GM06990 (cell line): ENCODE measurements at places on chromosomes 12 and 14.

- DNase-seq: no peak
Observed at GRCh38 chr12:93875157-93875556, 198.0 kb downstream of the CRADD start.

GRCh38 chr12:55654511-55655214 lies 18.0 kb downstream of the OR10P1 start:
- no peak for DNase-seq

GRCh38 chr12:26719852-26720251 lies 113.1 kb downstream of the ITPR2 start:
- no peak for DNase-seq

GRCh38 chr12:110002676-110003515 lies 3.7 kb downstream of the ANKRD13A start:
- no peak for DNase-seq

- no peak for DNase-seq
Observed at GRCh38 chr12:120194226-120194533, 335 bp downstream of the GCN1 start.

GRCh38 chr12:109047081-109047805 lies 5.1 kb upstream of the USP30 start:
- DNase-seq: no peak

DNA sequence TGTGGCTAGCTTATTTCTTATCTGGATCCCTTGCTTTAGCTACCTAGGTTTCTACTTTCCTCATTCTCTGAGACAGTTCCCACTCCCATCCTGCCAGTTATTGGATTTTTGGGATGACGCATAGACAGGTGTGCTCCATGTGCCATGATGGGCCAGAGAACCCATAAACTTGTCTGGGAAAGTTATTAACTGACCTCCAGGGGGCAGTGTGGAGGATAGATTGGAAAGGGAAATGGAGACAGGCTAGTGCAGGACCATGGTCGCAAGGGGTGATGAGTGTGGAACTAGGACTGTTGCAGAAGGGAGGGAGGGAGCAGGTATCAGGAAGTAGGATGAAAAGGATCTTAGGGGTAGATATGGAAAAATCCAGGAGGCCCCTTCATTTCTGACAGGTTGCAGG lies 80.3 kb downstream of the ESRRB start:
- DNase-seq: no peak

GRCh38 chr12:121205491-121205890 lies 4.4 kb upstream of the P2RX4 start:
- no peak for DNase-seq

- peak; percentile 66 for DNase-seq
Observed at GRCh38 chr12:58920102-58920960, at the start of gene LRIG3. Gene LRIG3, minus strand, starts transcription at chr12:58920504. Its CDS starts 269 bp downstream, at chr12:58920235.

DNA sequence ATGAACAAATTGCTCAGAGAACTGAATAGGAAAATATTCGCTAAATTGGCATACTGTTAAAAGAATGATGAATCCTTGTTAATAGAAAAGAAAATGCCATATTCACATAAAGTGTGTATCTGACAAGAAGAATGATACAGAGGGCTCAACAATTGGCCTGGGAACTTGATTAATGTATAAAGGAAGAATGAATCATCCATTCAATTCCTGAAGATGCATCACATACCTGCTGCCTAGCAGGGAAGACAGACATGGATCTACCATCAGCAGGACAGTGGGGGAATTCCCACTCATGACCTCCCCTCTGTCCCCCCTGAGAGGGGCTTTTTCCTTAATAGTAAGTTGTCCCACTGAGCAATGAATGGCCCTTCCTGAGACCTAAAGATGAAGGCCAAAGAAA lies 13.5 kb downstream of the PTPN21 start:
- no peak for DNase-seq

DNA sequence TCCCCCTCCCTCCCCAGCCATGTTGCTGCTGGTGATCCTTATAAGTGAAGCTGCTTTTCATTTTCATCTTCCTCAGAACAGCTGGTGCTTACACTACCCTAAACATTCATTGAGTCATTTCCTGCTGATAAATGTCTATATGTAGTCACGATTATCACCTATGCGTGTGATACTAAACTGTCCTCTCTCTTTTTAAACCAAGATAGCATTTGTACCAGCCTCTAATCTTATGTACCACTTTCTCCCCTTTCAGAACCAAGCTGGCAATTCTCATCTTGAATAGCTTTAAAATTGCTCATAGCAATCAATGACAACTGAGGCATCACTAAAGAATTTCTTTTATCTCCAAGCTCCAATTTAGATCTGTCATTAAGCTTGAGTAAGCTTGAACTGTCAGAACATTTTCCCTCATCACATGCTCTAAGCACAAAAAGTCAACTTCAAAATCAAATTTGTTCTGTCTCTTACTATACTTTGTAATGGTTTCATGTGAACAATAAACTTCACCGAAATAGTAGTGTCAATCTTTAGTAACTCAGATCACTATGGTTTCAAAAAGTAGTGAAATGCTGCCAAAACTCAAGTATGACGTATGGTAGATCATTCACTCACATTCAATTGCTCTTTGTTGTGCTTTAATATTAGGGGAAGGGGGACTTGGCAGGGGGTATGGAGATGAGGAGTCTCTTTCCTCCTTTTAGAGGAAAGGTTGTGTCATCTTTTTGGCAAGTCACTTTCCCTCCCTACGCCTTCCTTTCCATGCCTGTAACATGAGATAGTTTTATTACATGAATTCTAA lies 178.1 kb upstream of the NOVA1 start:
- DNase-seq: no peak

GRCh38 chr14:59187802-59188460 lies 536 bp upstream of the DAAM1 start:
- no peak for DNase-seq

- DNase-seq: peak; percentile 47
Observed at GRCh38 chr14:106848330-106849121, 1322.1 kb downstream of the TMEM121 start.

DNA sequence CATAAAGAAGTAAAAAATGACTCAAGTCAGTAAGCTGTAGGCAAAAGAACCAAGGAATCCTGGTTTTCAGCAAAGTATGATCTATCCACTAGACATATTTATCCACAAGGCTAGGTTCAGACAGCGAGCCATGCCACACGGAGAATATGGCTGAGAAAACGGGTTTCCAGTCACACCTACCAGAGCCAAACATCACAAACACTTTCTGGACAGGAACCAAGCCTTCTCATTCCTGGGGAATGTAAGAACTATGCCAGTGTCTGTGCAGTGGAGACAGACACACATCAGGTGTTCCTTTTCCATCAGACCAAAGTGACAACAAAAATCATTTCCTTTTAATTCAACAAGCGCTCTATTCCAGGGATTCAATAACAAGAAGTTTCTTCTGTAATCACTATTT lies 41.1 kb downstream of the AREL1 start:
- no peak for DNase-seq

DNA sequence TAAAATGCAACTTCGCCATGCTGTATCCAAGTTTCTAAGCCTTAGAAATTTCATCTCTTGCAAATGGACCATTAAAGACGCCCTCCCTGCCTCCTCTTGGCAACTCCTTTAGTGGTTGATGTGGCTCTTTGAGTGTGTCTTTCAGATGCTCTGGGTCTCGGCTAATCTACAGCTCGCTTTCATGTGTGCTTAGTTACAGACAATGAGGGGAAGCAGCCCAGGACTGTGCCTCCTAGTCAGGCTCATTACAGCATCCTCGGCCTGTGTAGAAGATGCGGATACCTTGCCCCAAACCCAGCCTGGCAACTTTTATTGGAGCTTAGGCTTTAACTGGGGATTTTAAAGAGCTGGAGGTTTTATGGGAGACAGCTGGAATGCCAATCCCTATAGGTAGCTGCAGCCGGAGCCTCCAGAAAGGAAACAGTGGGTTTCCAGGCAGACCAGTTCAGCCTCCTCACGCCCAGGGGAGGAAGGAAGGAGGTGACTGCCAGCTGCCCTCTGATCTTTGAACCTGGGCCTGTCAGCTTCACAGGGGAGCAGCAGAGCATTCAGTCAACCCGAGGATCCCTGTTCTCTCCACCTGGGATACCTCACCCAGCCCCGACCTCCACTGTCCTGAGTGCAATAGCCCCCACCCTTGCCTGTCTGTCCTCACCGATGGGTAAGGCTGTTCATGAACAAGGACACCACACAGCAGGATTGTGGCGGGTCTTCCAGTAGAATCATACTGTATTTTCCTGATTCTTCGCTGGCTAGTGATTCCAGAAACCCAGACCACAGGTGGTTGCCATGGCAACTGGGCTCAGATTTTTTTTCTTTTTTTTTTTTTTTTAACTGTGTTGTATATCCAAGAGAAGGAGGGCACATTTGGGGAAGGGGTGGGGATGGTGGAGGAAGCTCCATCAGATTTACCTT lies 638.5 kb downstream of the MED13L start:
- no peak for DNase-seq

DNA sequence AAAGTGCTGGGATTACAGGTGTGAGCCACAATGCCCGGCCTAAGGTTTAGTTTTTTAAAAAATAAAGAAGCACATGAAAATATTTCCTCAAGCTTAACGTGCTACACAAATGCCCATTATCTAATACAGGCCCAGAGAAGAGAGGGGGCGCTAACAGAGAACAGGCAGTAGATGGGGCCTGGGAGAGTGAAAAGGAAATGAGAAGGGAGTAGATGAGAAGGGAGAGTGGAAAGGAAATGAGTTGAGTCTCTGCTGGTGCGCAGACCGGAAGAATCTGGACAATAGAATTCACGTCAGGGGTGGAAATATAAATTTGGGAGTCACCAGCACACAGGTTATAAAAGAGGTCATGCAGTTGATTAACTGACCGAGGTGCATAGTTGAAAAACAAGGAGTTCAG lies 10.7 kb downstream of the PXN start:
- DNase-seq: no peak

GRCh38 chr14:65179918-65180724 lies 77.8 kb upstream of the MAX start:
- peak; percentile 82 for DNase-seq

GRCh38 chr12:67364228-67364627 lies 95.1 kb downstream of the CAND1 start:
- no peak for DNase-seq

DNA sequence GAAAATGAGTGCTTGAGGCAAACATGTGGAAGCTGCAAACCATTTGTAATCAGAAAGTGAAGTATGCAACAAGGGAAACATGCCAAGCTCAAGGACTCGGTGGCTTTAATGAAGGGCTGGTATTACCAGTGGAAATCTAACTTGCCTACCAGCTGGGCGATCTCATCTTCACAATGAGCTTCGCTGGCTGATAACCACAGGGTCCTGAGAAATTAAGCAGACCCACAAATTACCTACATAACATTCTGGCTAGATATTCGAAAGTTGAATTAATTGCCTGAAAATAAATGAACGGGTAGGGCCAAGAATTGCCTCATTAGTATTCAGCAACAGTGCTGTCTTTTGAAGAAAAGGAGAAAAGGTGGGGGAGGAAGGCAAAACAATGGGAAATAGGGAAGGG lies 439.4 kb downstream of the PDZRN4 start:
- DNase-seq: no peak

DNA sequence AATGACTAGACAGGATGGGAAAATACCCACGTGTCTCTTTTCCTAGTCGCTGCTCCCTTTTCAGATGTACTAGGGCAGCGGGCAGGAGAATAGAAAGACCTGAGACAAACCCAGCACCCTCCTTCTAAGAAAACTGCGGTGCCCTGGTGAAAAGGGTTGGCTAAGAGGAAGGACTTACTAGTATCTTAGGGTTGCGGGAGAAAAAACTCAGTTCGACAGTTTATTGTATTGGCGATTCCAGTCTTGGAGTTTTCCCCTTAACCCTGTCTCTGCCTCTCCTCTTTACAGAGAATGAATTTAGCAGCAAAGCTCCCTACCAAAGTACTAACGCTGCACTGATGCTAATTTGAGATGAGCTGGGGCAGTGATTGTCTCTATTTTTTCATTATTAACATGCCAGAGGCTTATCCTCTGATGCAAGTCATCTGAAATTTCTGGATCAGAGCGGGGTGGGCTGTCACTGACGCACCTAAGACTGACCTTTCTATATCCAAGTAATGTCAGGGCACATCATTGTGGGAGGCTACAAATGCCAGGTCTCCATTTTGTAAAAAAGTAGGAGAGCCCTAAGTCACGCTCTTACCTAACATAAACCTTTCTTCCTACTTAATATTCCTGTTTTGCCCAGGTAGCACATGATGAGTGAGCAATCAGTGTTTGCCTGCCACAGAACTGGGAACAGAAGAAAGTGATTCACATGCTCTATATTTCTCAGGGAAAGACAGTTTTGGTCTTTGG lies 916 bp upstream of the PAWR start:
- no peak for DNase-seq

DNA sequence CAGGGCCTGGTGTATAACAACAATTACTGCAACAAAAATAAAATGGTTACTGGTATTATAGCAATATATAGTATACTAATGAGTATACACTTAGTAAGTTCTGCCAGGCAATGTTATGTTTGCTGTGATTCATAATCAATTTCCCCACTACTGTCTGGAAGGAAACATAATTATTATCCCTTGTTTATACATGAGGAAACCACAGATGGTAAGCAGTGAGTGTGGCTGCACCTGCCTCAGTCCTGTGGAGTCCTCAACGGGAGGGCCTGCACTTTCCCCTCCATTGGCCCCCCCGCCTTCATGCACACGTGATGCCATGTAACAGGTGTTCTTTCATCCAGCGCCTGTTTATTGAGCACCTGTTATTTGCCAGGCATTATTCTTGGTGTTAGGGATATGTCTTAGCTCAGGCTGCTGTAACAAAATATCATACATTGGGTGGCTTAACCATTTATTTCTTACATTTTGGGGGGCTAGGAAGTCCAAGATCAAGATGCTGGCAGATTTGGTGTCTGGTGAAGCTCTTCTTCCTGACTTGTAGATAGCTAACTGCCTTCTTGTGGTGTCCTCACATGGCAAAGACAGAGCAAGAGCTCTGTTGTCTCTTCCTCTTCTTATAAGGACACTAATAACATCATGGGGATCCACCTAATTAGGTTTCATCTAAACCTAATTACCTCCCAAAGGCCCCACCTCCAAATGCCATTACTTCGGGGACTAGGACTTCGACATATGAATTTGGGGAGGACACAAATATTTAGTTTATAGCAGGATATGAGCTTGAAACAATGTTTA lies 59.5 kb upstream of the CHGA start:
- no peak for DNase-seq
